ENCODE measurements at places on chromosomes 3 and 15.

GRCh38 chr3:102026656-102027055 is 177.3 kb downstream of the NFKBIZ start:
- no peak for DNase-seq

GRCh38 chr3:9730657-9731205 is 804 bp upstream of the BRPF1 start:
- no peak for DNase-seq

- DNase-seq: no peak
These were observed 3.1 kb downstream of the PCYT1A start for GRCh38 chr3:196284396-196284795.

- DNase-seq: no peak
These were observed 44.7 kb upstream of the PLCL2 start for GRCh38 chr3:16840101-16840424.

GRCh38 chr3:185199206-185199605 is 46.3 kb upstream of the C3orf70 start:
- DNase-seq: no peak

GRCh38 chr15:62377736-62378480 is 212.8 kb upstream of the C2CD4B start:
- DNase-seq: no peak

DNA sequence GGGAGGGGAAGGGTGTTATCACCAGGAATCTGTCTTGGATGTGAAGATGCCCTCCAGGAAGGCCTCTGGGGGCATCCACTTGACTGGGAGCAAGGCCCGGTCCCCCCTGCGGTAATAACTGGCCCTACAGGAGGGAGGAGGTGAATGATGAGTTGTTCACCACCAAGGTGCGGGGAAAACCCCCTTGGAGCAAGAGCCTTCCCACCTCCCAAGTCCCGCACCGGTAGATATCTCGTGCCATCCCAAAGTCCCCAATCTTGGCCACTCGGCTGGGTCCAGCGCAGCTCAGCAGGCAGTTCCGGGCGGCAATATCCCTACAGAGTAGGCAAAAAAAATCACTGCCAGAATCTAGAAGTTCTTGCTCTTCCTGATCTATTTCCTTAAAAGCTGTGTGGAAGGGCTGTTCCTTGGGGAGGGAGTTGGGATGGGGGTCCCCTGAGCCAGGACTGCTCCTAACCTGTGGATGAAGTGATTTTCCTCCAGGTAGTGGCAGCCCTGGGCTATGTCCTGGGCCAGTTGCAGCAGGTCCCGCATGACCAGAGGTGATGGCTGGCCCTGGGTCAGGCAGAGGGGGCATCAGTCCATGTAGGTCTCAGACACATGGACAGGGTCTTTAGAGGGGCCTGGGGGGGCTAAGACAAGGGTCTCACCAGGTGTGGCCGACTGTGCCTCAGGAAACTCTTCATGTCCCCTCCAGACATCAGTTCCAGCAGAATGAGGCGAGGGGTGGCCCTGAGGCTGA is 8.7 kb downstream of the LTK start:
- no peak for DNase-seq

DNA sequence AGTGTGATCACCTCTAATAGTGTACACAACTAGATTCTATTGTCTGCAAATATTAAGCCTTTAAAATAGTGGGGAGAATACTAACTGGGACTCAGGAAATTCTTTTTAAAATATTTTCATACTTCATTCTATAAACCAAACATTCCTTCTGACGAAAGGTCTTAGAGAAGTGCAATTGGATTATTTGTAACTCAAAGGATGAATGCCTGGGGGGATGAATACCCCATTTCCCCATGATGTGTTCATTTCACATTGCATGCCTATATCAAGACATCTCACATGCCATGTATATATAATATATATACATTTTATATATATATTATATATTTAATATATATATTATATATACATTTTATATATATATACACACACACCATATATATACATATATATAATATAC is 189.9 kb downstream of the VGLL3 start:
- DNase-seq: no peak

GRCh38 chr3:128551867-128552266 is 58.9 kb upstream of the GATA2 start:
- no peak for DNase-seq

GRCh38 chr3:59304296-59304695 is 254.5 kb upstream of the CFAP20DC start:
- DNase-seq: no peak

DNA sequence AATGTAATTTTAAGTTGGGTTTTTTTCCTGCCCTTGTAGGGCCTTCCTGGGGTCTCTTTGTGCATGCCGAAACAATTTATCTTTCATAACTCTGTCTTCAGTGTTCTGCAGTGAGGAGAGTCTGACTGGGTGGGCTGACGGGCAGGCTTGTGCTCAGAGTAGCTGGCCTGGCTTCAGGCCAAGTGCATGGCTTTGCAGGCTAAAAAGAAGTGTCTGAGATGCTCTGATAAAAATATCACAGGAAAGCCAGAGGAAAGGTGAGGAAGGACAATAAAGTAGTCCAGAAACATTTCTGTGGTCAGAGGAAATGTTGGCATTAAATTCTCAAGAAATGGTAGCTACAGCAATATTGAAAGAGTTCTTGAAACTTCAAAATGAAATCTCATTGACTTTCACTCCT is 25.5 kb downstream of the ST3GAL6 start:
- DNase-seq: no peak

DNA sequence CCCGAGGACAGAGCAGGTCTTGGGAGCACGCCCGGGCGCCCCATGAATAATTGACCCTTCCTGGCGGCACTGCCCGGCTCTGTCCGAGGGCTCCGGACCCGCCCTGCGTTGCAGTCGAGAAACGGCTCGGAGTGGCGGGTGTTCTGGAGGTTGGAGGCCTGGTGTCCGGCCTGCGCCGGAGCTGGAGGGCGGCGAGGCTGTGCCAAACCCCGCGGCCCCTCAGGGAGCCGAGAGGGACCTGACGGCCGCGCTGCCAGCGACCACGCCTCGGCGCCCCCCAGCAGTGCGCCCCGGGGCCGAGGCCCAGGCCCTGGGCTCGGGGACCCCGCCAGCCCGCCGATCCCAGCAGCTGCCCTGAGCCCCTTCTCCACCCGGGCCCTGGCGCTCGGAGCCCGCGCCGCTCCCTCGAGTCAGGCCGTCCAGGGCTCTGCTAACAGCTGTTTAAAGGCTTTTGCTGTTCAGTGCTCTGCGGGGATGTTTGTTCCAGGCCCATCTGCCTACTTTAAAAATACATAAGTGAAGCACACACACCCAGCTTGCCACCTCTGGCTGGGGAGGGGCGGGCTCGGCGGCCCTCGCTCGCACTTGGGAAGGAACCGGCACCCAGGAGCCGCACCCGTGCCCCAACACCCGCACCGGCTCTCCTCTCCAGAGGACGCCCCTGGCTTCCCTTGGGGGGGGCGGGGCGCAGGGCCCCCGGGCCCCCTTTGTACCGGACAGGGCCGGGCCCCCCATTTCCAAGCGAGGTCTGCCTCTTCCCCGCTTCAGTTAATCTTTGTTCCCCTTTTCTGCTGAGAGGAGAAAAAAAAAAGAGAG is 730 bp upstream of the ZNF710 start:
- DNase-seq: no peak

DNA sequence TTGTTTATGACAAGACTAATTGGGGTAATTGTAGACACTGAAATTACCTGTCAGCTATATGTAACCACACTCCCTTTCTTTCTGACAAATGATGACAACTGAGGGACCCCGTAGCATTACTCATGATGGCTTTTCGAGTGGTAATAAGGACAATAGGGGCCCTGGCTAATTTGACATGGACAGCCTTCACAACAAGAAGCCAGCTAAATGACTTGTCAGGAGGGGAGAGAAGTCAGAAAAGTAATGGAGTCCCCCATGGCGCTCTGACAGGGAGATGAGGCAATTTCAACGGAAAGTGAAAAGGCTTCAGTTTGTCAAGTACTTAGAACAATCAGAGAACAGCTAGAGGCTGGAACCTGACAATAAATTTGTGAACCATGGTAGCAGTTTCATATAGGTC is 177.3 kb downstream of the CDIN1 start:
- no peak for DNase-seq

GRCh38 chr3:173275740-173276139 is 121.8 kb upstream of the NLGN1 start:
- no peak for DNase-seq

- no peak for DNase-seq
These were observed 1.3 kb upstream of the STAG1 start for GRCh38 chr3:136753326-136753939.

GRCh38 chr3:120450600-120451271 is at the start of gene FSTL1:
FSTL1 (minus strand) TSS chr3:120450992; CDS start chr3:120450746, 246 bp downstream.
- DNase-seq: no peak

GRCh38 chr15:49964551-49964950 is 154.5 kb downstream of the ATP8B4 start:
- DNase-seq: no peak
